Lower lobe of right lung (tissue), 2 donors: ENCODE measurements at places on chromosomes 5 and 9. TPM values are rescaled to one million over a fixed set of nuclear protein-coding genes. Genes with fewer than 3 reads are reported as not detected.

DNA sequence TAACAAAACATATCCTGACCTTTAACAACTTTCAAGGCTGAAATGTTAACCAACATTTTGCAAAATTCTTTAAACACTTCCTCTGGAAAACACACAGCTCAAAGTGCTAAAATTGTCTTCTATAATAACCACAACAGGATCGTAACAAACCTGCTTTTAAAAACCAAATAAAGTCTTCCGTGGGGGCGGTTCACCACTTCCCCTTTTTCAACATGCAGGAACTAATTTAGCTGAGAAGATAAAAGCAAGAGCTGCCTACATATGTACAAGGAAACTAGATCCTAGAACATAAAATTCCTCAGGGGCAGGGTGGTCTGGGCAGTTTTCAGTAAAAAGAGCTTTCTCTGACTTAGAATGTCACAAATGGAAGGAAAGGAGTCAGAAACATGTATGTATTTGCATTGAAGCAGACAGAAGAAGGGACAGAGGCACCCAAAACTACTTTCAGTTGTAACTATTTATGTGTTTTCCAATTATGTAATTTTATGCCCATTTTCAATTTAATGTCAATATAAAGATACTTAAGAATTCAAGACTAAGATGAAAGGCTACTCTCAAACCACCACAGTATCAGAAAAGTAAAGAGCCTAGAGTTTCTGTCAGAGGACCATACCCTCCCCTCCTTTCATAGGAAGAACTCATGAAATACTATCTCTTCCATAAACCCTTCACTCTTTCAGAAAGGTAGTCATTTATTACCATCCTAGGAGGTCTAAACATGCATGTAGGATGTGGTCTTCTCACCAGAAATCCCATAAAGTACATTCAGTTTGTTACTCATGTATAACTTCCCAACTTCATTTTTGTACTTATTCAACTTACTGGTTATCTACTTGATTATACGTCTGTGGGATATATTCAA, 185.9 kb upstream of the RASA1 start:
- H3K36me3 ChIP-seq: no peaks in the 10 kb centered on the region
- no peak overlapping the region for H3K4me3 ChIP-seq
- no peak for DNase-seq
- H3K27ac ChIP-seq: no peak overlapping the region

GRCh38 chr5:16467363-16468219, 2.0 kb upstream of the ZNF622 start:
- no peaks in the 10 kb centered on the region for H3K27me3 ChIP-seq
- no peak overlapping the region for H3K4me3 ChIP-seq
- no peak overlapping the region for H3K27ac ChIP-seq
- H3K4me1 ChIP-seq: peaks cover 42% of the 10 kb centered on the region
- no peak for DNase-seq

DNA sequence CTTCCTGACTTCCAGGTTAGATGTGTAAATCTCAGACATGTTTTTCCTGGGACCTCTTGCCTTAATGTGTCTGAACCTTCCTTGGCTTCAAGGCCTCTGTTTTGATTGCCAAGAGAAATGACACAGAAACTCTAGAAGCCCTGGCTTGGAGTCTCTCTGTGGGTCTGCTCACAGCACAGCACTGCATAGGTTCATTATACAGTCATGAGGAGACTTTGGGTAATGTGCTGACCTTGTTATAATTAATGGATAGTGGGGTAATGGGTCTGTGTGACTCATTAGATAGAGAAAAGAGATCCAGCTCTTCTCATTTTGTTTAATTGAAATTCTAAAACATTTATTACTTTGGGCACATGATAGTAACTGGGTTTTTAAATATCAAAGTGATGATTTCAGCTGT, 175.8 kb upstream of the GLRA1 start:
- H3K4me3 ChIP-seq: no peak overlapping the region
- H3K4me1 ChIP-seq: no peaks in the 10 kb centered on the region
- no peaks in the 10 kb centered on the region for H3K27me3 ChIP-seq
- DNase-seq: no peak
- no peaks in the 10 kb centered on the region for H3K36me3 ChIP-seq
- H3K27ac ChIP-seq: no peak overlapping the region

ARAP3 gene
- total RNA-seq: 35.2 TPM

EGFL7 gene
- total RNA-seq: 230 TPM

- H3K27ac ChIP-seq: no peak overlapping the region
- DNase-seq: no peak
- H3K36me3 ChIP-seq: no peaks in the 10 kb centered on the region
- H3K4me1 ChIP-seq: no peaks in the 10 kb centered on the region
- no peaks in the 10 kb centered on the region for H3K27me3 ChIP-seq
Measured at GRCh38 chr9:125564631-125565030, 142.4 kb downstream of the MAPKAP1 start.
